ENCODE measurements at places on chromosomes 2 and 18. TPM values are rescaled to one million over a fixed set of nuclear protein-coding genes. Genes with fewer than 3 reads are reported as not detected.

DNA sequence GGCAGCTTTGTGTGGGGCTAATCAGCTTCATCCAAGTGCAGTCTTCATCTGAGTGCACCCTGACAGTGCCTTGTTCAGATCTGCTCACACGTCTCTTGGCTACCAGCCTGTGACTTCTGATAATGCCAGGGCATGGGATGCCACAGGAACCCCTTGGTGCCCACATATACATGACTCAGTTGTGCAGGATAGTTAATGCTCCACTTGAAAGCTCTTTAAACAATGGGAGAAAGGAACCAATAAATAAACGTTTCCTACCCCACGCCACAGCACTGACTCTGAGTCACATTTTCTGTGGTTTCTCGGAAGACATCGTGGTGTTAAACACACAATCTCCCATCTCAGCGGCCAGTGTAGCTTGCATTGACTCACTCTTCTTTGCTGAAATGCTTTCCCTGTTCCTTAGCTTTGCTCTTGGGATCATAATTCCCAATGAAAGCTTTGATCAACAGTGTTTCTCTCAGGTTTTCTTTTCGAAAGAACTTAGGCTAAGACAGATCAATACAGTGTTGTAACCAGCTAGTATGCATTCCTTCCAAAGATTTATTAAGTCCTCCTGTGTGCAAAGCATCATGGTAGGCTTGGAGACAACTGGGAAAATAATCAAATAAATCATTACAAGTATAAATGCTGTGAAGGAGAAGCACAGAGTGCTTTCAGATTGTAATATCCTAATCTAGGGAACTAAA lies 142.0 kb downstream of the COPS8 start:
- no peak for DNase-seq

DNA sequence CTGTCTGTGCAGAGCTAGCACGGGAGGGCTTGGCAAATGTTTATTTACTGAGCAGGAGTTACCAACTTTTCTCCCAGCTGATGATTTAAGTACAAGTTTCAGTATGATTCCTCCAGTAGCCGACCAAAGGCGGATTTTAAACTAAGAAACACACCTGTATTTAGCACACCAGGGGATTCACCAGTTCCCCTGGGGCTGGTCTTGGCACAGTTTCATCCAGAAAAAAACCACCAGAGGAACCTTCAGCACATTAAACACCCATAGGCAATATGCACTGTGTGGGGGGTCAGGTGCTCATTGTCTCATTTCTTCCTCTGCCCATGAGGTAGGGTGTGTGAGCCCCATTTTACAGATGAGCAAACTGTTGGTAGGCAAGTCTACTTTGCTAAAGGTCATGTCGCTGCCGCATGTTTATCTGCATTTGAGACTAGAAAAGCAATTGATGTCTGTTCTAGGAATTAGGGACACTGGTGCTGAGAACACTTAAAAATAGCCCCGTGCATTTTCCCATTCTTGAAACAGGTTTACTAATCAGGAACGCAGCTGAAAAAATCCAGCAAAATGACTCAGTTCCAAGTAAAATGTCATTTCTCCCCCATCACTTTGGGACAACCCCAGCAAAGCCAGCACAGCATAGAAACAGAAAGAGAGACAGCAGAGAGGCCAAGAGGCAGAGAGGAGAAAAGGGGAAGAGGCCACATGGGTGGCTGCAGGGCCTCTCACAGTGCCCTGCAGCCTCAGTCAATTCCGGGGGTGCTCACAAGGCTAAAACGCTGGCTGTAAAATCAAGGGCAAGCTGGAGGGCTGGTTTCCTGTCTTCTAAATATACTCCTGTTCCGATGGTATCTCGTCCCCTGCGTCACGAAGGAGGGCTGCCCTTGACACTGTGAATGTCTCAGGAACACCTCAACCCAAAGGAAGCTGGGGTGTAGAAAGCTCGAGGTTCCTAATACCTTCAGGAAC lies 166.8 kb upstream of the ID2 start:
- DNase-seq = peak; percentile 44

The LAMA1 gene
- total RNA-seq = 10.2 TPM

The HOXD8 gene
- 36.1 TPM for total RNA-seq

The SERPINB11 gene
- not detected for total RNA-seq

The TPO gene
- 5.1 TPM for total RNA-seq

The ACADL gene
- 2.5 TPM for total RNA-seq
